SJSA1 (cell line): ENCODE measurements at places on chromosomes 5 and 9. TPM values are rescaled to one million over a fixed set of nuclear protein-coding genes. Genes with fewer than 3 reads are reported as not detected.

DNA sequence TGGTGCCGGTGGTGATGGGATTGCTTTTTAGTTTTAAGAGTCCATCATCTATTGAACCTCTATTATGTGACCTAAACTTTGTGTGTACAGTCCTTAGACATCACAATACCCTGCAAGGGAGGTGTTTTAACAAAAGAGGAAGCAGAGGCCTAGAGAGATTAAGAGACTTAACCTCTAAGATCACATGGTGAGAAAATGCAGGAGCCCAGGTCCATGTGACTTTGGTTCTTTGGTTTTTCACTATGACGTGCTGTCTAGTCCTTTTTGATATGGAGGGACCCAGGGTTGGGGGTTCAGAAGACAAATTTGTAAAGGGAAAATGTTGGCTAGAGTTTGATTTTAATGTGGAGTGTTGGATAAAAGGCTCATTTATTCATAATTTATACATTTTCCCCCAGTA is 34.1 kb upstream of the TRMT10B start:
- no peak for DNase-seq
- H3K4me1 ChIP-seq: no peaks in the 10 kb centered on the region
- no peak overlapping the region for H3K27ac ChIP-seq
- H3K36me3 ChIP-seq: no peaks in the 10 kb centered on the region
- H3K4me3 ChIP-seq: no peak overlapping the region

DNA sequence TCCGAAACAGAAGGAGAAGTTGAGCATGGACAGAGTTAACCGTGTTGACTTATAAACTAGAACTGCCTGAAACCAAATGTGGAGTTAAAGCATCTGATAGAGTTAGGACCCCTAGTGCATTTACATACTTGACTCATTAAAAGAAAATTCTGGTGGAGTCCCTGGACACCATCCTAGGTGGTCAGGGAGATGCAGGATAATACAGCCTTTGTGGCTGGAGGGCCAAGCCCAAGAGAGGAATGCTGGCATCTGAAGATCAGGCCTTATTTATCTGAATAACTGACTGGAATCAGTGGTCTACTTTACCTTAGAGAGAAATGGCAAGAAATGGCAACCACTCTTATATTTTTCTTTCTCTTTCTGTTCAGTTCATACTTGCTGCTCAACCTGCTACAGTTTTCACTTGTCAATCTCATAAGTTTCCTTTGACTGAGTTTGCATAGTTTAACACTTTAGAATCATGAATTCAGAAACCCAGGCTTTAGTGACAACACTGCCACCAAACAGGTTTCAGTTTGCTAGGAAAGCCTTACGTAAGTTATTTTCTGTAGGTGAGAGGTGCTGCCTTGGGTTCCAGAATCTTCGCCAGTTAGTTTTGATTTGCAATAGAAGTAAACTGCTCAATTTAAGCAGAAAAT is 10.2 kb downstream of the CMYA5 start:
- no peaks in the 10 kb centered on the region for H3K36me3 ChIP-seq
- no peak overlapping the region for H3K27ac ChIP-seq
- no peaks in the 10 kb centered on the region for H3K4me1 ChIP-seq

MAMDC2 gene
- total RNA-seq: not detected in 2 replicates

DNA sequence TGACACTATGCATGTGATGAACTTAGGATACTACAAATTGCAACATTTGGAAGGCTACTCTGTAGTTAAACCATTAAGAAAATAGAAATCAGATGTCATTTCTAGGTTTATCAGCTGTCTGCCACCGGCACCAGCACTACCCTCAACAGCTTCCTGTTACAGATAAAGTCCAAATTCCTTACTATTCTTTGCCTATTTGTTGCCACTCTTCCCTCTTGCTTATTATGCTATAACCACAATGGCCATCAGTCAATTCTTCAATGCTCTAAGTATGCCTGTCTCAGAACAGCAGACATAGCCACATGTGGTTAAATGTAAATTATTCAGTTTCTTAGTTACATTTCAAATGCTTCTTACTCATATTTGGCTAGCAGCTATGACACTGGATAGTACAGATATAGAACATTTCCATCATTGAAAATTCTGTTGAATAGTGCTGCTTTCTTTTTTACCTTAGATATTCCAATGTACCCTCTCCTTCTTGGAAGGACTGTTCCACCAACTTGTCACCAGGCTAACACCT is 21.0 kb downstream of the DHX29 start:
- peaks cover 72% of the 10 kb centered on the region for H3K36me3 ChIP-seq
- no peak overlapping the region for H3K4me3 ChIP-seq
- H3K4me1 ChIP-seq: no peaks in the 10 kb centered on the region
- no peak for DNase-seq

DNA sequence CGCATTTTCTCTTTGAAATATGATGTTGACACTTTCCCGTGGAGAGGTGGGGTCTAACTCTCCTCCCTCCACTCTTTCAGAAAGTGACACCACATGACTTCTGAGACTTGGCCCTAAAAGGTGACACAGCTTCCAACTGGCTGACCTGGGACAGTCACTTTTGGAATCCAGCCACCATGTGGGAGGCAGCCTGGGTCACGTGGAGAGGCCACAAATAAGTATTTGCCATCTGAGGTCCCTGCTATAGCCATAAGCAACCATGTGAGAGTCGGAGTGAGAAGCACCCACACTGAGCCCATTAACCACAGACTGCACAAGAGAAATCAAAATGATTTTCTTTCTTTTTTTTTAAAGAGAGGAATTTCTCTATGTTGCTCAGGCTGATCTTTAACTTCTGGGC is 4.1 kb upstream of the PHYKPL start:
- peaks cover 12% of the 10 kb centered on the region for H3K4me1 ChIP-seq
- no peak overlapping the region for H3K4me3 ChIP-seq
- H3K27ac ChIP-seq: no peak overlapping the region
- H3K36me3 ChIP-seq: peaks cover 9% of the 10 kb centered on the region
- no peak for DNase-seq

DNA sequence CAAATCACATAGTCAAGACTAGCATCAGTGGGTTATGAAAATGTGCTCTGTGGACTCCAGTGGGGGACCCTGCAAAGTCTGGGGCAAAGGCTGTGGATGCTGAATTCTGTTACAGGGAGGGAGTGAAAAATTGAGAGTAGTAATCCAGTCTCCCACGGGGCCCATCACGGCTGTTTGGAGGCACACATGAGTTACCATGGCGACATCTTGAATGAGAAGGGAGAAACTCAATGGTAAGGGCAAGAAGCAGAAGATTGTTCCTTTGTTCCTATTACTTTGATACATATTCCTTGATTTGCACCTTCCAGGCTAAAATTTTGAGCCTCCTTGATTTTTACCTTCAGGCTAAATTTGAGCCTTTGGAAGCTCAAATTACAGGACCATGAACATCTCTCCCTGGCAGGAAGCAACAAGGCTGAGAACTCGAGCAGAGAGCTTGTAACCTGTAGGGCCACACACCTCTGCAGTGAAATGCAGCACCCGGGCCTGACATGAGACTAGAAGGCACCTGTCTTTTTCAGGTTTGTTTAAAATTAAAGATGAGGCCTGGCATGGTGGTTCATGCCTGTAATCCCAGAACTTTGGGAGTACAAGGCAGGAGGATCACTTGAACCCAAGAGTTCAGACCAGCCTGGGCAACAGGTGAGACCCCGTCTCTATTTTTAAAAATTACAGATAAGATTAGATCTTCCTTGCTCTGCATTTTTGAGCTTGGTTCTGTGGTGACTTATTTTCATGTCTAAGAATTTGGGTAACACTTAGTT is 31.0 kb upstream of the ZFR start:
- no peaks in the 10 kb centered on the region for H3K36me3 ChIP-seq
- no peak overlapping the region for H3K4me3 ChIP-seq
- no peaks in the 10 kb centered on the region for H3K27me3 ChIP-seq
- DNase-seq: no peak
- no peak overlapping the region for H3K27ac ChIP-seq
- no peaks in the 10 kb centered on the region for H3K4me1 ChIP-seq

GRCh38 chr5:146523698-146524097 is 7.7 kb upstream of the GPR151 start:
- H3K4me3 ChIP-seq: no peak overlapping the region
- no peaks in the 10 kb centered on the region for H3K36me3 ChIP-seq
- no peak overlapping the region for H3K27ac ChIP-seq
- no peak for DNase-seq
- peaks cover 15% of the 10 kb centered on the region for H3K27me3 ChIP-seq

DNA sequence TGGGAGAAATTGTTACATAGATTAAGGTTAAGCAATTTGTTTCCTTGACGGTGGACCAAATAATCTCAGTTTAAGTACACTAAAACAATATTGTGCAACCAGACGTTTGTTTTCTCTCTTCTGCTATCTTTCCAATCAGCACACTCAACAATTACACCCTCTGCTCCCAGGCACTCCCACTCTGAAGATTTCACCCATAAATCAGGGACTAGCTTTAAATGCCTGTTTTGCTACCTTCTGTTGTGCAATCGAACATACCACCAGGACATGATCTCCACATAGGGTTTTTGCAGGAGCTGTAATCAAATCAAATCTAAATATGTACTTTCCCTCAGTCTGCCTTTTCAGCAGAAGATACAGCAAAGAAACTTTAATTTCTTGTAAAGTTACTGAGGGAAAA is 405.8 kb upstream of the TLE4 start:
- no peaks in the 10 kb centered on the region for H3K4me1 ChIP-seq
- H3K27me3 ChIP-seq: no peaks in the 10 kb centered on the region
- no peak overlapping the region for H3K27ac ChIP-seq

- H3K4me3 ChIP-seq: no peak overlapping the region
- H3K36me3 ChIP-seq: no peaks in the 10 kb centered on the region
- DNase-seq: no peak
- no peak overlapping the region for H3K27ac ChIP-seq
- no peaks in the 10 kb centered on the region for H3K27me3 ChIP-seq
Measured at GRCh38 chr9:123912167-123912897, 17.6 kb downstream of the DENND1A start.

ZNF300 gene
- total RNA-seq: 3.0 and 7.2 TPM in 2 replicates

GRCh38 chr9:26210338-26210851 is 532.2 kb upstream of the TUSC1 start:
- H3K27me3 ChIP-seq: no peaks in the 10 kb centered on the region
- no peaks in the 10 kb centered on the region for H3K4me1 ChIP-seq
- H3K27ac ChIP-seq: no peak overlapping the region
- no peaks in the 10 kb centered on the region for H3K36me3 ChIP-seq

SLC25A2 gene
- 0.11 and 0.75 TPM in 2 replicates for total RNA-seq

- H3K4me3 ChIP-seq: no peak overlapping the region
- no peak overlapping the region for H3K27ac ChIP-seq
- no peaks in the 10 kb centered on the region for H3K4me1 ChIP-seq
- no peaks in the 10 kb centered on the region for H3K36me3 ChIP-seq
- no peak for DNase-seq
- no peaks in the 10 kb centered on the region for H3K27me3 ChIP-seq
Measured at GRCh38 chr9:85332487-85332886, 409.3 kb downstream of the AGTPBP1 start.

- H3K4me1 ChIP-seq: no peaks in the 10 kb centered on the region
- DNase-seq: no peak
- H3K27ac ChIP-seq: no peak overlapping the region
Measured at GRCh38 chr9:79170643-79171042, 401.1 kb upstream of the TLE4 start.

- H3K27ac ChIP-seq: no peak overlapping the region
- DNase-seq: no peak
- no peak overlapping the region for H3K4me3 ChIP-seq
- H3K4me1 ChIP-seq: no peaks in the 10 kb centered on the region
Measured at GRCh38 chr5:66742083-66742895, 146.1 kb downstream of the MAST4 start.

FST gene
- total RNA-seq: 7.3 and 11.5 TPM in 2 replicates

DNA sequence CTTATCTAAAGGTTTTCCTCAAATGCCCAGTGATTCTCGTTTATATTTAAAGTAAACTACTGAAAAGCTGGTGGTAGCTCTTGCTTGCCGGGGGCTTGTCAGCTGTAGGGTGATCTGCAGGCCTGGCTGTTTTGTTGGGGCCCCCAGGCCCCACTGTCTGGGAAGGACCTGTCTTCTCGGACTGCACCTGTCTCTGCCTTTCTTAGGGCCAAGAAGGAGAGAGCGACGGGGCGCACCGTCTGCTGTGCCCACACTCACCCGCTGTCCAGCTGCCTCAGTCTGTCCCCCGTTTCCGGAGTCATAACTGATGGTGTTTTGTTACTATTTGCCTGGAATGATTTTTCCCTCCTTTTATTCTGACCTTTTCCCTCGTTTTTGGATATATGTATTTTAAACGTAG is 94.1 kb upstream of the CACNA1B start:
- peaks cover 34% of the 10 kb centered on the region for H3K36me3 ChIP-seq
- no peak overlapping the region for H3K4me3 ChIP-seq
- no peak for DNase-seq
- no peaks in the 10 kb centered on the region for H3K4me1 ChIP-seq
- H3K27me3 ChIP-seq: no peaks in the 10 kb centered on the region

DNA sequence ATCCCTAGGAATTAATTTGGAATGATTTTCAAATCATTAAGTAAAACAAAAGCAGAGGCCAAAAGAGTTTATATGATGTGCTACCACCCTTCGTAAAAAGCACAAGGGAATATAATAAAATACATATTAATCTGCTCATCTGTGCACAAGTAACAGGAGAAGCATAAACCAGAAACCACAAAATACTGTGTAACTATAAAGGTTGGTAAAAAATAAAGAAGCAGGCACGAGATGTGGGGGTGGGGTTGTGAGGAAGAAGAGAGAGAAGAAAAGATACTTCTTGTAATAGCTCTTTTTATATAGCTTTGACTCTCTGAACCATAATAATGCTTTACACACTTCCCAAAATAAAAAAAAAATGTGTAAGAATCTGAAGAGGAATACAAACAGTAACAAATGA is 214.9 kb upstream of the EFNA5 start:
- no peak overlapping the region for H3K4me3 ChIP-seq
- no peaks in the 10 kb centered on the region for H3K27me3 ChIP-seq

ARID3C gene
- total RNA-seq: not detected in 2 replicates

IFNA8 gene
- not detected in 2 replicates for total RNA-seq

DNA sequence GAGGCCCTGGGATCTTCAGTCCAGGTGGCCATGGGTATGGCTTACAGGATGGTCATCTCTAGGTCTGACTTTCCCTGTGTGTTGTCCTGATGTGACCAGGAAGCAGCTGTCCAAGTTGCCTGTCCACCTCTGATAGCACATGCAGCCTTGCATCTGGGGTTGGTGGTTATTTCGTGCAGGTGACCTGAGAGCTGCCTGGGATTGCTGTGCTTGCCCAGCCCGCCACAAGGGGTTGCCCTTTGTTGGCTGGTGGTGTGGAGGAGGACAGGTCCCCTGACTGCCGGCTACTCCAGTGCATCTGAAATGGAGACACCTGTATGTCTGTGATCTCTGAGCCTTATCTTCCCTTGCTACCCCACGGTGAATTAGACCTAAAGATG is 212.6 kb downstream of the ARHGAP26 start:
- peaks cover 71% of the 10 kb centered on the region for H3K4me1 ChIP-seq
- H3K27me3 ChIP-seq: no peaks in the 10 kb centered on the region
- DNase-seq: no peak

LVRN gene
- 0.74 TPM in 1 of 2 replicates, not detected in the other for total RNA-seq

EPB41L4B gene
- total RNA-seq: 1.8 and 4.1 TPM in 2 replicates

DNA sequence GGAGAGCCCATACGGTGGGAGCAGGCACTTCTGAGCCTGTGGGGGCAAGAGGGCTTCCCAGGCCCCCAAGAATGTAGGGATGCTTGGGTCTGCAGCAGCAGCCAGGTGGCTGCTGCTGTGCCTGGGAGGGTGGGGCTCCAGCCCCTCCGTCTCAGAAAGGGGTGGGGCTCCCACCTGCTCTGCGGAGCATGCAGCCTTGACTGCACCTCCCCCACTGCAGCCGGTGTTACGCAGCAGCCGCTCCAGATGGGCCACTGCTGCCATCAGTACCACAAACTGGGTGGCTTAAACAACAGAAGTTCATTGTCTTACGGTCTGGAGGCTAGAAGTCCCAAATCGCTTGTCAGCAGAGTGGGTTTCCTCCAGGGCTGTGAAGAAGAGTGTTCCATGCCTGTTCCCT is 365.5 kb downstream of the TMEM38B start:
- H3K27ac ChIP-seq: no peak overlapping the region
- no peaks in the 10 kb centered on the region for H3K36me3 ChIP-seq
- no peak overlapping the region for H3K4me3 ChIP-seq
- no peaks in the 10 kb centered on the region; the same call in 1 of the 2 replicates for H3K4me1 ChIP-seq
